ENCODE measurements at places on chromosomes 7 and 10.

GRCh38 chr7:4784799-4785198 lies 9.4 kb downstream of the AP5Z1 start:
- DNase-seq: no peak

- DNase-seq: no peak
Observed at GRCh38 chr10:34240039-34240438, 575.1 kb downstream of the PARD3 start.

- DNase-seq: no peak
Observed at GRCh38 chr10:95791425-95791979, 35.5 kb downstream of the ENTPD1 start.

GRCh38 chr10:131955591-131956340 lies 26.0 kb downstream of the BNIP3 start:
- no peak for DNase-seq

DNA sequence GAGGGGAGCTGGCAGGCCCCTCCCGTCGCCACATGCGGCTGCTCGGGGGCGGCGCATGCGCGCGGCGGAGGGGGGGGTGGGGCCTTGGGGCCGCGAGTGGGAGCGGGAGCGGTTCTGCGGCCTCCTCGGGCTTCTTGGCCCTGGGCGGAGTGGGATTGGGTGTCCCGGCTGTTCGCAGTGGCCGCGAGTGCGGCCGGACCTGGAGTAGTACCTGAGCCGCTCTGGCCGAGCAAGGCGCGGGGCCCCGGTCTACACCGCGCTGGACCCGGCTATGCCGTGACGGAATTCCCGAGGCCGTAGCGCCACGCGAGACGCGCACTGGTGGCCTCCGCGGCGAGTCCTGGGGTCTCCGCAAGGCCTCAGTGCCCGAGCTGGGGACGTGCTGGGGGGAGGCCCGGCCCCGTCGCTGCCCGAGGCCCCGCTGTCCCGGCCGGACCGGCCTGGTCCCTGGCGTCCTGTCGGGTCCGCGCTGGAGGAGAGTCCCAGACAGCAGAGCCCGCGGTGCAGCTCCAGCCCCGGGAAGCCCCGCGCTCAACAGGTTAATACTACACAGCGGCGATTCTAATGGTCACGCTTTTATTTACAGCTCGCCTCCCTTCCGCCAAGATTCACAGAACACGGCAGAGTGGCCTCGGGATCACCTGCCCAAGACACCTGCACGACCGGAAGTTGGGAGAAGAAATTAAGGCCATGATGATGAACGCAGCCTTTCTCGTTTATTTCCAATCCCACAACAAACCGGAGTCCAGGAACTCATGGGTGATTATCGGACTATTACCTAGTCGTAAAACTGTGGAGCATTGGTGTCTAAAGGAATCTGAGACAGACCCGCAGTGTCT lies 671 bp upstream of the PAXIP1 start:
- DNase-seq: peak; percentile 67

- DNase-seq: no peak
Observed at GRCh38 chr7:99621271-99621670, 4.5 kb downstream of the ZSCAN25 start.

GRCh38 chr7:132244903-132245480 lies 331.3 kb downstream of the PLXNA4 start:
- no peak for DNase-seq

DNA sequence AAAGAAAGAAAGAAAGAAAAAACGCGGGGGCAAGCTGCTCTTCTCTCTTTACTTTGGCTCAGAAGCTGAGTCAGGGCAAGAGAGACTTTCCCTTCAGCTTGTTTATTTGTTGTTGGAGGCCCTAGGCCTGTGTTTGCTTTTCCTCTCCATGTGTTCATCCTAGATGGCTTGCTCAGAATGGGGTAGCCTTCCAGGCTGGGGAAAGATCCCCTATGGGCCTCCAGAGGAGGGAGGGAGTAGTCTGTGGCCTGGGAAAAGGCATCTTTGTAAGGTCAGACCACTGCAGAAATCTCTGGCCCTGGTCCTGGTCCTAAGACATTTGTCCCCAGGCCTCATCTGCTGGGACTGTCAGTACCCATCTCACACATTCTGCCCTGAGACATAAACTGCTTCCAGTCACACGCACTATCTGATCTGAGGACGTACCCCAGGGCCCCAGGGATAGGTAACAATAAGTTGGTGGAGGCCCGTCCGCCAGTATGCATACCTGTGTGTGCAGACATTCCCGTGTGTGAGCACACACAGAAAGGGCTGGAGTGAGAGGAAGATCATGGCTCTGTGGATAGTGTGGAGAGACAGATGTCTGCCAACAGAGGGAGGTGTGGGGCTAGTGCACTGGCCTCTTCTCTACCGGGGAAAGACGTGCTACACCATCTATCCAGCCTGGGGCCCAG lies 4.9 kb upstream of the SCD start:
- DNase-seq: no peak

- no peak for DNase-seq
Observed at GRCh38 chr10:16737420-16737819, 79.8 kb downstream of the RSU1 start.

GRCh38 chr10:23326544-23327307 lies 17.9 kb downstream of the C10orf67 start:
- DNase-seq: no peak

DNA sequence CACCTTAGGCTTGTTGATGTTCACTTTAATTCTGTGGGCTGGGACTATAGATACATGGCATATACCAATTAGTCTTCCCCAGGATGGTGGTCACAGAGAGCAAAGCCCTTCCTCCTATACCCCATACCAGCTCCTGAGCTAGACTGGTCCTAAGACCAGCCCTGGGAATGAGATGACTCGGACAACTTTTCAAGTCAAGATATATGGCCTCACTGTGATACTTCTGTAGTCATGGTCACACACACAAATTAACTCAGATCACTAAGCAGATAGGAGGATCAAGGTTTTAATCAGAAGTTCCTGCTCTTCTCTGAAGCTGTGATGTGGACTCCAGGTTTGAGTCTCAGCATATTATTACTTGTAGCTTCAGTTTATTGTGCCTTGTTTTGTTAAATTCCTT lies 53.1 kb downstream of the SLK start:
- no peak for DNase-seq

DNA sequence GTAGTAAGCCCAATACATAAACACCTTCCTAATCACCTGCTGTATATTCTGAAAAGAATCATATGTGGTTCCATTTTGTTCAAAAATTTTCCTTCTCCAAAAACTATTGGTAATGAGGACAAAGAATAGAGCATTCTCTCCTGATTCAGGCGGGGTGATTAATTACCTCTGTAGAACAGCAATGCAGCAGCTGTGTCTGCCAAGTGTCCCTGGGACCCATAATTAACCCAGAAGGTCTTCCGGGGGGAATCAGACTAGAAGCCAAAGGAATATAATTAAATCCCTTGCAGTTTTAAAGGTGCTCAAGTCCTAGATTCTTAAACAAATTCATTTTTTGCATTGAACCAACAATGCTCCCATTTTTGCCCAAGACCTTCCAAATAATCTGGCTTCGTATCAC lies 60.3 kb upstream of the ABLIM1 start:
- DNase-seq: no peak

DNA sequence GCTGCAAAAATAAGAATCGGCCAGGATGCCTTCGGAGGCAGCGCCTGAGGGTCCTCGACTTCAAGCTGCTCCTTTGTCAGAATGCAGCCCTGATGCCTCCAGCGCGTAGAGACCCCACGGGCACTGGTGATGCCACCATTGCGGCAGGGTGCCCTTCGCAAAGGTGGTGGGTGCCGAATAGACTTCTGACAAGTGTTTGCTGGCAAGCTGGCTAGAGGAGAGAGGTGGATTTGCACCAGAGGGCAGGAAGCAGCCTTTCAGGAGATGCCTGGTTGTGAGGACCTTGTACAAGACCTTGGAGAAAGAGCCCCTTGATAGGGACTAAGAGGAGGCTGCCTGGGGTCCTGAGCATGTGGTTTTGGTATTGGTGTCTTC lies 103.2 kb upstream of the PPIF start:
- no peak for DNase-seq

GRCh38 chr7:73851410-73852338 lies 9.3 kb upstream of the TMEM270 start:
- DNase-seq: no peak

DNA sequence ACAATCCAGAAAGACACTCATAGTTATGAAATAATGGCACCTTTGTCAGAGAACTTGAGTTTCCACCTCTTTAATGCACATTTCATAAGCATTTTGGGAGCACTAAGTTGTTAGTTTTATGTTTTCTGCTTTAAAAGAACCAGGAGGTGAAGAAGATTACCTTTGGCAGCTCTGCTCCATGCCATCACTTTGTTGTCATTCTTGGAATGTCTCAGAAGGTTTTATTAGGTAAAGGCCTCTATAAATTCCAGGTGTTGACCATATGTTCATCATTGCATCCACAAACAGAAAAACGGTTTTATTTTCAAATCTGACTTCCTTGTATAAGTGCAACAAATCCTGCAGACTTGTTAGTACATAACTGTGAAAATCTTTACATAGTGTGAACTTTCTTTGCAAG lies 424.8 kb downstream of the MDFIC start:
- DNase-seq: no peak

DNA sequence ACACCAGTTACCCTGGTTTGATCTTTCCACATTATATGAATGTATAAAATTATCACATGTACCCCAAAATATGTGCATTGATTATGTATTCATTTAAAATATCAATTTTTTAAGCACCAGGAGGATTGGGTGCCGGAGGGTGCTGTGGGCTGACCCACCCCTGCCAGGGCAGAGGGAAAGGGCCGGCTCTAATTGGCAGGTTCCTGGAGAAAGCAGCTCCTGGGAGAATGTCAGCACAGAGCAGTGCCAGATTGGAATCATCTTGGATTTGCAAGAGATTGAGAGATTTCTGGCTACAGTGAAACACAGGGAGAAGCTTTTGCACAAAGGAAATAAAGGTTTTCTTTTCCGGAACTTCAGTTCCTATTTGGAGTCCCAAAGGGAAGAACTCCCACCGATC lies 264.4 kb upstream of the TCERG1L start:
- DNase-seq: no peak

GRCh38 chr10:82564353-82565196 lies 689.6 kb downstream of the NRG3 start:
- no peak for DNase-seq

DNA sequence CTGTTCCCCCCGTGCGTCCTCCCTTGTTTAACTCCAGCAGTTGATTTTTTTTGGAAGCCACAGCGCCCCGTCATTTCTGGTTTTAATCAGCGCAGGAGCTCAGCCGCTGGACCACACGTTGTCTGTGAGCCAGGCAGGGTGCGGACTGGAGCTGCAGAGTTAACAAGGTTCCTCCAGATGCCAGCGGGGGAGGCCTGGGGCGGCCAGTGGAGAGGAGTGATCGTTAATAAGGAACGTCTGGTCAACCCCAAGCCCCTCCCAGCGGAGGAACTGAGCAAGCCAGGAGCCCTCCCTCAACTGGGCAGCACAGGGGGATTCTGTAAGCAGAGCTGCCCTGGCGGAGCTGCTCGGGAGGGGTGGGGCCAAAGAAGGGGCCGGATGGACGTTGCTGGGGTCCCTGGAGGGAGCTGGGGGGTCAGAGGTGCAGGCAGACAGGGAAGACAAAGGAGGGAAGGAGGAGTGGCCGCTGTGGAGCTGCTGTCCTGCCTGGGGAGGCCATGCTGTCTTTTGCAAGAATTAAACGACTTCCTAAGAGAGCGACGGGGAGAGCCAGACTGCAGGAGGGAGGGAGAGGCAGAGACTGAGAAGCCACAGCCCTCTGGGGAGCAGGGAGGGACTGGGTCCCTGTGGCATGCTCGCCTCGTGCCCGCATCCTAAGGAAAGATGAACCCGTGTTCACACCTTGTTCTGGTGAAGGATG lies 537.1 kb upstream of the FOXK1 start:
- DNase-seq: no peak

DNA sequence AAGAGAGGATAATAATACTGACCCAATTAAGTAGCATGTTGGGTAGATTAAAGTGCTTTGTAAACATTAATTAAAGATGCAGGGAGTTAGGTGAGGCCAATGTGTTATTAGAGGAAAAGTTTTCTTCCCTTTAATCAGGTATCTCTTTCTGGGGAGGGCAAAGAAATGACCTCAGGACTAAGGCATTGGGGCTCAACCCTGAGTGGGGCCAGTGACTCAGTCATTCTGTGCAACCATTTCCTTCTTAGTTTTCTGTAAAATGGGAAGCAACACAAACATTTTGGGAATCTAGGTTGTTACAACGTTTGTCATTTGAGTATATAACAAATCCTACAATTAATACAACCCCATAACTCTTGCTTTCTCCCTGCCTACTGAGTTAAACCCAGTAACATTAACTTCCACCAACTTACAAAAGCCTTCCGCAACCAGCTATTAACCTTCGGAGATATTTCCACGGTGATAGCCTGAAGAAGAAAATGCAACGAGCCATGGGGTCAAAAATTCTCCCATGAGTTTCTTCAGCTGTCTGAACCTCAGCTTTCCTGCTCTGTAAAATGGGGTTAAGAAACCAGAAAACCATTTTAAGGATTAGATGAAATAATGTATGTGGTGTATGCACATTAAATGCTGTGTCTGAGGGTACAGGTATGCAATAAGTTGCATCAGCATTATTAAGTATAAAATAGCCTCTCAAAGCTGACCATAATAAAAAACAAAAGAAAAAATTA lies 965 bp upstream of the PROSER2 start:
- no peak for DNase-seq

- DNase-seq: no peak
Observed at GRCh38 chr7:27661811-27662489, 733 bp downstream of the HIBADH start.

DNA sequence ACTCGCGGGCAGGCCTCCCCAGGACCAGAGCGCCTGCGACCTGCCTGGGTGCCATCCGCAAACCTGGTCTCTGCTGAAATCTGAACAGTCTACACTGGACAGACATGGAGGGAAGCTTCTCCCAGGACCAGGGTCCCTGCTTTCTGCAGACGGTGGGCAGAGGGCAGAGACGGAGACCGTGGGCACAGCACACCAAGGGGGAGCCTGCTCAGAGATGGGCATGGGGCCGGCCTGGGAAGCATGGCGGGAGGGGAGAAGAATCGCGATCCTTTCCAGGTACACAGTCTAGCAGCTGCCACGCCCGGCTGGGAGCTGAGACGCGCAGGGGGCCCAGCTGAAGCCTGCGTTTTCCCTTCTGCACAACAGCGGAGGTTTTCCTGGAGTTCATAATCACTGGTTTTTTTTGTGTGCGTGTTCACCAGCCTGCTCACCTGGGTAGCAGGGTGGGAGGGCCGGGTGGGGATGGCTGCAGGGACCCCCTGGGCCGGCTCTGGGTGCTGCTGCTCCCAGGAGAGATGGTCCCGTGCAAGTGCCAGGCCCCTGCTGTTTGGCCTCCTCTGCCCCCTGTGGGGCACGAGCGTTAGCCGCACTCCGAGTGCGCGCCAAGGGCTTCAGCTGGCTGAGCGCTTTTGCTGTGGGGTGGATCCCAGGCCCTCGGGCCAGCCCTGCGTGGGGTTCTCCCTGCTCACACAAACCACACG lies 448.8 kb downstream of the DNAJB6 start:
- DNase-seq: no peak

DNA sequence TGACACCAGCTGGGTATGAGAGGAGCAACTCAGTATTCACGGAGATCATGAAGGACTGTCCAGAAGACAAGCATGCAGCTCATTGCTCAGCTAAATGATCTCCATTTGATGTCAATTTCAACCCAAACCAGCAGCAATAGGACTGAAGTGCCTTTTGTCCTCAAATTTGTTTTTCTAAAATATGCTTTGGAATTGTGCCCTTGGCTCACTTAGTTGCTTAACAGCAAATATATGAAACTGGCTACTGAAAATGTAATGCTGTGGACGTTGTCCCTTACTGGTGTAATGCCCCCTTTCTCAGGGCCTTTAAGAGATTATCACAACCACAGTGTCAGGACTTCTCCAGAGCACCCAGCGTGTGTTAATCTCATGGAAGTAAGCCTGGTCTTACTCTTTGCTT lies 236.2 kb downstream of the SKIDA1 start:
- DNase-seq: no peak

GRCh38 chr10:62772186-62772974 lies 32.1 kb upstream of the ADO start:
- no peak for DNase-seq
